Ovary (tissue), 10 donors: ENCODE measurements at places on chromosomes 4 and X. TPM values are rescaled to one million over a fixed set of nuclear protein-coding genes. Genes with fewer than 3 reads are reported as not detected.

TAF7L gene
- 0.36 TPM for total RNA-seq

C4orf36 gene
- total RNA-seq = 3.5 TPM

ERCC6L gene
- 0.11 TPM for total RNA-seq

EFHC2 gene
- total RNA-seq = 5.3 TPM

DOK7 gene
- 1.9 TPM for total RNA-seq

RGN gene
- total RNA-seq = 15.0 TPM

SMIM10L2A gene
- 7.1 TPM for total RNA-seq

SLC2A9 gene
- total RNA-seq = 5.8 TPM

TEX13C gene
- total RNA-seq = not detected

PNMA3 gene
- 4.3 TPM for total RNA-seq

IL15 gene
- 0.86 TPM for total RNA-seq

CYSLTR1 gene
- 0.67 TPM for total RNA-seq

USP51 gene
- 12.1 TPM for total RNA-seq

ADAD1 gene
- not detected for total RNA-seq

MAGEE2 gene
- total RNA-seq = not detected

GRCh38 chrX:125340490-125340889 is 20.8 kb downstream of the TEX13C start:
- DNase-seq = no peak

GRCh38 chrX:112654871-112655270 is 24.9 kb downstream of the LHFPL1 start:
- DNase-seq = no peak

- no peak for DNase-seq
These were observed 113.5 kb upstream of the FAM9A start for GRCh38 chrX:8914681-8915080.

- no peak for DNase-seq
These were observed 128.4 kb downstream of the PPP3CA start for GRCh38 chr4:101218894-101219293.

GRCh38 chr4:41318839-41319530 is 62.3 kb downstream of the UCHL1 start:
- DNase-seq = no peak

GRCh38 chr4:3244002-3244401 is 5.0 kb upstream of the MSANTD1 start:
- no peak for DNase-seq

DNA sequence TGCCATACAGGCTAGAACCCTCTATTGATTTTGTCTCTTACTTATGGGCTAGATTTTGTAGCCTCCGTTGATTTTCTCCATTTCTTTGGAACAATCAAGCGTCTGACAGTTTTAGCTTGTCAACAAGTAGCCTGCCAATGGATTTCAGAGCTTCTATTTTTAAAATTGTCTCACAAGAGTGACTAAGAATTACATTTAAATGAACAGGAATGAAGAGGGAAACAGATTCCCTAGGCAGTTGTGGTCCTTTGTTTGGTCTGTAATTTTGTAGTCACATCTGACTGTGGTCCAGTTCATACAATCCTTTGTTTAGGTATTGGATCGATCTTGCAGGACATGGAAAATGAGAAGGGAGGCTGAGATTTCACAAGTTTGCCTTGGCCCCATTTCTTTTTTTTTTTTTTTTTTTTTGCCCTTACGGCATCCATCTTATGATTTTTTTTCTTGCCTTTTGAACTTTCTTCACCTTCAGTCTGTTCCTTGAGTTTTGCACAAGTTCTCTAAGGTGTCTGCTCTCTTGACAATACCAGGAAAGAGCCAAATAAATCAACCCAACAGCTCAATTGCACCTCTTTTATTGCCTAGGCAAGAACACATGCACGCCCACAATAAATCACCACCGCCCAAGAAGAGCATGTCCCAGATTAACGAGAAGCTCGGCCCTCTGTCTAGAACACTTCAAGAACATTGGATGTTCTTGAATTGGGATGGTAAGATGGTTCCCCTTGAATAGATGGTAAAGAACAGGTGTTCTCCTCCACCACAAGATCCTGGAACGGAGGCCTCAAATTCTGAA is 86.5 kb upstream of the EGFL6 start:
- DNase-seq = no peak

DNA sequence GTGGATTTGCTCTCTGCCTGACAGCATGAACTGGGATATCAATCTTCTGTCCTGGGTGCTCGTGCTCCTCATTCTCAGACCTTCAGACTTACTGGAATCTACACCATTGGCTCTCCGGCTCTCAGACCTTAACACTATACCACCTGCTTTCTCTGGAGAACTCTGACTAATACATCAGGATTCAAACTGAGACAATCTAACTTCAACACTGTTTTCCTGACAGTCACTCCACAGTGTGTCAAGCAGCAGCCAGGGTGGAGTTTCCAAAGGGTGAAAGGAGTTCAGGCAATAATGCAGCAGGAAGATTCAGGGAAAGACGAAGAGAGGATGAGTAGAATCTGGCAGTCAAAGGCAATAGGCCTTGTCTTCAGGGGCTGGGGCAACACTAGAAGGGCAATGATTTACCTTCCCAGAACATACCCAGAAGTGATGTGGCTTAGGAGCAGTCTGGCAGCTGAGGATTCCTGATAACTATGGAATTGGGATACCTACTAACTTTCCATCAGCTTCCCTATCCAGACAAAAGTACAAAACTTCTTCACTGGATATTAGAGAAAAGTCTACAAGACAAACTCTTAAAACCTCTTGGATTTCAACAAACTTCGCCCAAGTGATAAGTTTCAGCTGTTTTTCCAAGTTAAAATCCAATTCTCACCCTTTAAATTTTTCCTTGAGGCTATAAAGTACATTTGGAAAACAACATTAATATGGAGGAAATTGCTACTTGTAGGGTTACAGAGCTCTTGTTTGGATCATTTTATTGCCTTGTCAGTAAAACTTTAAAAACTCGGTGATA is 58.4 kb upstream of the SLIT2 start:
- no peak for DNase-seq

GRCh38 chr4:148076964-148077363 is 345.1 kb downstream of the ARHGAP10 start:
- no peak for DNase-seq

DNA sequence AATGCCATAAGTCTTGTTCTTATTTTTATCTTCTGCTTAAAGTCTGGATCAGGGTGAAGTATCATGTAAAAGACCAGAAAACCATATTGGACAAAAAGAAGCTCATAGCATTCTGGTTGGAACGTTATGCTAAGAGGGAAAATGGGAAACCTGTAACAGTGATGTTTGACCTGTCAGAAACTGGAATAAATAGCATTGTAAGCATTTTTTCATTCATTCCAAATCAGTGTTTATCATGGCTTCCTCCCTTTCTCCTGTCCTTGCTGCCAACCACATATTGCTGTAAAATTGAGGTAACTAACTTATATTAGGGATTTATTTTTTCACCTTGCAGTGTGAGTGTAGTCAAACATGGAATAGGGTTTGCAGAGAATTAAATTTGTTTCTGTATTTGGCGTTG is 23.8 kb downstream of the MOSPD2 start:
- DNase-seq = no peak

- DNase-seq = no peak
These were observed 46.0 kb downstream of the FNIP2 start for GRCh38 chr4:158814636-158815330.

- DNase-seq = no peak
These were observed 3.9 kb downstream of the FABP2 start for GRCh38 chr4:119317990-119318389.

DNA sequence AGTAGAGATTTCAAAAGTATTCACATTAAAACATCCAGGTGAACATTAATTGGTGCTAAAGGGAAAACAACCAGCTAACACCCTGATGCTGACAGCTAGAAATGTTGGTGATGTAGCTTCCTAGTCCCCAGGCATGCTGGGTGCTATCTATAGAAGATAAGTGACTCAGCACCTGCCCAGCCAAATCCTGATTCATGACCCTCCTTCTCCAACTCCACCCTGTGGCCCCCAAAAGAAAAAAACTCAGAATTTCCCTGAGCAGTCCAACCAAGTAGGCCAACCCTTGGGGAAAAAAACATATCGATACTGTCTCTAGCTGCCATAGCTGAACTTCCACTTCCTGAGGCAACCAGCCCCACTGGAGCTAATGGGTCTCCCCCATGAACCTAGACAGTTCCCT is 197.6 kb upstream of the KLF3 start:
- DNase-seq = no peak
